Hematopoietic multipotent progenitor cell treated with erythropoietin and hydrocortisone succinate and interleukin-3 and kit ligand, for 17 days (in vitro differentiated cells): ENCODE measurements at places on chromosomes 5 and 9.

- no peak for DNase-seq
These were observed 185.0 kb downstream of the GAPVD1 start for GRCh38 chr9:125446561-125447094.

DNA sequence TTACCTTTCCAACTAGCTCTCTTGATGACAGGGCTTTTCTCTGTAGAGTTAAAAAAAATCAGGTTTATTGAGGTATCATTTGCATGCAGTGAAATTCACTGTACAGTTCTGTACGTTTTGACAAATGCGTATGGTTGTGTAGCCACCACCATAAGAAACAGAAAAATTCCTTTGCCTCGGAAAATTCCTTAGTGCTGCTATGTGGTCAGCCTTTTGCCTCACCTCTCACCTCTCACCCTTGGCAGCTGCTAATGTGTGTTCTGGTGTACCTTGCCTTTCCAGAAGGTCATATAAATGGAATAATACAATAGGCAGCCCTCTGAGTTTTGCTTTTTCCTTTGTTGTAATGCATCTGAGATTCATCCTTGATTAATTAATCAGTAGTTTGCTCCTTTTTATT, 28.4 kb downstream of the PCSK5 start:
- no peak for DNase-seq

DNA sequence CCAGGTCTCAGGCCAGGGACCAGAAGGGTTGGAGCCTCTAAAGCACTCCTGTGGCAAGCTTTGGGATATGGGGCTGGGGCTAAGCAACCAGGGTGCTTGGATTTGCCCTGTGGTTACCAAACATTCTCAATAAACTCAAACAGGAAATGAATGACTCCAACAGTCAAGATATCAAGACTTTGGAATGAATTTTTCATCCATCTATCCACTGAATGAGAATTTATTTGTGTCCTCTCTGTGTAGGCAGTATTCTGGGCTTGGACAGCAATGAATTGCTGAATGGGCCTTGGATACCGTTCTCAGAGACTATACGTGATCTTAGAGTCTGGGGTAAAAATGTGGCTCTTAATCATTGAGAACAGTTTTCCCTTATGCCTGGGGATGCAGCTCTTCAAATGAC, 212.5 kb downstream of the DAB2IP start:
- DNase-seq: no peak

GRCh38 chr9:107715740-107716139, 226.2 kb upstream of the KLF4 start:
- DNase-seq: no peak

DNA sequence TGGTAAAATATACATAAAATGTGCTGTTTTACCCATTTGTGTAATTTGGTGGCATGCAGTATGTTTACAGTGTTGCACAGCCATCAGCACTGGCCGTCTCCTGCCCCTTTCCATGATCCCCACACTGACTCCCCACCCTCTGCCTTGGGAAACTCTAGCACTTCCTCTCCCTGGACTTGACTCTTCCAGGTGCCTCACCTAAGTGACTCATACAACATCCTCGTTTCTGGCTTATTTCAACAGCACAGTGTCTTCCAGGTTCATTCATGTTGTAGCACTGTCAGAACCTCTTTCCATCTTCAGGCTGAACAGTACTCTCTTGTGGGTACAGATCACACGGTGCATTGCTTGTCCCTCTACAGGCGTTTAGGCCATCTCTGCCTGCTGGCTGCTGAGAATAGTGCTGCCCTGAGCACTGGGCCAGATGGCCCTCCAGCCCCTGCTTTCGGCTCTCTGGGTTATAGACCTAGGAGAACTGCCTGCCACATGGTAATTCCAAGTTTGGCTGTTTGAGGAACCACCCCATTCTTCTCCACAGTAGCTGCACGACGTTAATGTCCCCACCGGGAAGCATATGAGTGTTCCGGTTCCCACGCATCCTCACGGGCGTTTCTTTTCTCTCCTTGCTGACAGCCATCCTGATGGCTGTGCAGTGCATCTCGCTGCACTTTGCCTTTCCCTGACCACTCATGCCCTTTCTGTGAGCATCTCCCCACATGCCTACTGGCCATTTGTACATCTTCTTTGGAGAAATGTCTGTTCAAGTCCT, 211.8 kb downstream of the FANCC start:
- no peak for DNase-seq

- no peak for DNase-seq
These were observed 15.4 kb downstream of the FAM81B start for GRCh38 chr5:95406426-95407090.

- DNase-seq: no peak
These were observed 51.3 kb downstream of the SLC12A7 start for GRCh38 chr5:1060535-1060981.

DNA sequence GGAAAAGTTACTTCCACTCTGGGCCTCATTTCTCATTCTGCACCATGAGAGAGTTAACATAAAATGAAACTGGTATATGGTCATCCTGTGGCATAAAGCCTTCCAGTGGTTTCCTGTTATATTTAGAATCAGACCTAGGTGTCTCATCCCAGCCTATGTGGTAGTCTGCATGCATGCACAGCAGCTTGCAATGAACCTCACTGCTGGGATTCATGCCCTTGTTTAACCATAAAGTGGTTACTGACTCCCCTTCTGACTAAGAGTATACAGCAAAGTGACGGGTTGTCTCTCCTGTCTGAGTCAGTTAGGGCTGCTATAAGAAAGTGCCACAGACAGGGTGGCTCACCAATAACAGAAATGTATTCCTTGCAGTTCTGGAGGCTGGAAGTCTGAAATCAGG, 14.7 kb upstream of the TDRD7 start:
- no peak for DNase-seq

DNA sequence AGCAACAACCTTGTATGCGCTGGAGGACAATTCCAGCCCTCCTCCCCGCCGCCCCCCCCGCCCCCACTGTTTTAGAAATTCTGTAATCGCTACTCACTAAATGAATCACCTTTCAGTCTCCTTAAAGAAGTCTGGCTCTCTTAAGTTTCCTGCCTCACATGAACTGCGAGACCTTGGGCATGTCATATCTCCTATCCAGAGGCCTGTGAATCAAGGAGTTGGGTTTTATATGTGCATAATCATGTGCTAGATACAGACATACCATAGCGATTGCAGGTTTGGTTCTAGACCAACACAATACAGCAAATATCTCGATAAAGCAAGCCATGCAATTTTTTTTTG, 337 bp upstream of the DMAC1 start:
- DNase-seq: no peak

- DNase-seq: no peak
These were observed 1.2 kb downstream of the LCN15 start for GRCh38 chr9:136762915-136763648.

DNA sequence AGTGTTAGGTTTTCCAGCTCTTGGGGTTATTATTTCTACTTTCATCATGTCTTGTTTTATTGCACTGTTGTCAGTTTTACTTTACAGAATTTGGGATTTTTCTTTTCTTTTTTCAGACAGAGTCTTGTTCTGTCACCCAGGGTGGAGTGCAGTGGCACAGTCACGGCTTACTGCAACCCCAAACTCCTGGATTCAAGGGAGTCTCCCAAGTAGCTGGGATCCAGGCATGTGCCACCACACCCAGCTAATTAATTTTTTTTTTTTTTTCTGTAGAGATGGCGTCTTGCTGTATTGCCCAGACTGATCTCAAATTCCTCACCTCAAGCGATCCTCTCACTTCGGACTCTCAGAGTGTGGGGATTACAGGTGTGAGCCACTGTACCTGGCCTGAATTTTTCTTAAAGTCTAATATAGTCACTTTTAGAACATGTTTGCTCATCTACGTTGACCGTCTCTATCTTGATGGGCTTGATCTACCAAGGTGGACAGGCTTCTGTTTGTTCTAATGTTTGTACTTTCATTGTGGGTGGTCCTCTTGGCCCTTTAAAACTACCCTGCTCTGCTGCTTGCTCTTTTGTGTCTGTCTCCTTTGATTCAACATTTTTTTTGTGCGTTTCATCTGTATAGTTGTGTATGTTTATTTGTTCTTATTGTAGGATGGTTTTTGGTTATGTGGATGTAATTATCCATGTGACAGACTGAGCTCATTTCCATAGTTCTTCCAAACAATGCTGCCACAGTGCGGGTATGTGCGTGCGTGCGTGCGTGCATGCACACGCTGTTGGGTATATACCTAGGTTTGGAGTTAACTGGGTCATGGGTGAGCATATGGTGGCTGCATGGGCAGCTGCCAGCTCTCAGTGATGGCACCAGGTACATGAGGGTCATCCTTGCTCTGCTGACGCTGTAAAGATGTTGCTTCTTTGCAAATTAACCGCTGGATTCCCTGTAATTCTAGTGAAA, 18.1 kb downstream of the PRRC2B start:
- no peak for DNase-seq

DNA sequence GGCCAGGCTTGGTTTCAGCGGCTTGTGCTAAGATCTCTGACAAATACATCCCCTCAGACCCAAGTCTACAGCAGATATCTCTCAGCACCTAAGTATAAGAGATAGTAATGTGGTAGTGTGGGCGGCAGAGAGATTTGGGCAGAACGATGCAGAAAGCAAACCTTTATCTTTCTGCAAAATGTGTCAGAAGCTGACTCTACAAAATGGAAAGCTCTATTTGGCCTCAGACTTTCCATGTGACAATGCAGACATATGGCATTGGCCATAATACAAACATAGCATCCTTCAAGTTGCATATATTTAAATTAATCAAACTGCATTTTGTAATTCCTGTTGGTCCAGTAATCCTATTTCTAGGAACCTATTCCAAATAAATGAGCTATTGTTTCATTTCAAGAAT, 102.5 kb upstream of the RAI14 start:
- DNase-seq: no peak

GRCh38 chr5:133707629-133708028, 95.3 kb upstream of the FSTL4 start:
- DNase-seq: no peak
